Mammary epithelial cell (primary cell): ENCODE measurements at places on chromosomes 2 and 18. TPM values are rescaled to one million over a fixed set of nuclear protein-coding genes. Genes with fewer than 3 reads are reported as not detected.

Gene CMPK2
- 0.13 and 0.26 TPM in 2 replicates for total RNA-seq

Gene NDC80
- 15.3 and 29.8 TPM in 2 replicates for total RNA-seq

Gene ZRANB3
- total RNA-seq = 12.1 and 15.1 TPM in 2 replicates

Gene EPB41L3
- not detected in 2 replicates for total RNA-seq

Gene TYMS
- 66.5 and 114 TPM in 2 replicates for total RNA-seq

Gene EFHD1
- total RNA-seq = 2.0 TPM

Gene NEURL3
- not detected for total RNA-seq

Gene CNDP2
- total RNA-seq = 130 TPM

Gene SNORC
- total RNA-seq = 1.5 TPM

Gene PROC
- total RNA-seq = 1.4 TPM in 1 of 2 replicates, not detected in the other

Gene TUBA3D
- total RNA-seq = not detected

Gene ANKMY1
- total RNA-seq = 11.7 and 14.8 TPM in 2 replicates

Gene RND3
- total RNA-seq = 146 TPM

Gene CHRND
- total RNA-seq = not detected

Gene CLEC4F
- not detected for total RNA-seq

Gene REG3A
- total RNA-seq = not detected in 2 replicates

Gene RAB31
- total RNA-seq = 12.3 TPM

Gene IL36G
- total RNA-seq = not detected

Gene PSTPIP2
- total RNA-seq = 33.7 and 37.9 TPM in 2 replicates

Gene LHCGR
- not detected for total RNA-seq

Gene RETSAT
- total RNA-seq = 94.7 and 107 TPM in 2 replicates

Gene FAM237A
- not detected in 2 replicates for total RNA-seq

Gene LBX2
- total RNA-seq = not detected in 2 replicates

Gene EPC2
- total RNA-seq = 18.2 and 20.6 TPM in 2 replicates

Gene GORASP2
- total RNA-seq = 63.3 TPM

Gene PLB1
- 4.2 and 5.2 TPM in 2 replicates for total RNA-seq

Gene CHRNG
- total RNA-seq = not detected in 2 replicates

Gene COL3A1
- not detected in 2 replicates for total RNA-seq

Gene UCN
- total RNA-seq = 0.40 and 2.2 TPM in 2 replicates

Gene BCL11A
- 8.5 TPM for total RNA-seq

Gene SRD5A2
- under 0.01 TPM for total RNA-seq

Gene RSAD2
- 0.21 and 0.43 TPM in 2 replicates for total RNA-seq

Gene SLC4A5
- total RNA-seq = 1.5 TPM

Gene GLB1L
- 5.5 and 7.2 TPM in 2 replicates for total RNA-seq

Gene CNGA3
- not detected in 2 replicates for total RNA-seq

Gene NOL4
- 0.33 TPM for total RNA-seq

Gene GAL3ST2
- total RNA-seq = not detected in 2 replicates

Gene CRYBA2
- total RNA-seq = not detected in 2 replicates

Gene TXNDC9
- 36.6 and 38.4 TPM in 2 replicates for total RNA-seq

Gene ZNF514
- total RNA-seq = 11.9 and 12.4 TPM in 2 replicates

Gene DCDC2C
- total RNA-seq = not detected
